ENCODE measurements at places on chromosomes 16 and 17. TPM values are rescaled to one million over a fixed set of nuclear protein-coding genes. Genes with fewer than 3 reads are reported as not detected.

- DNase-seq, result no peak
These were observed 2.2 kb downstream of the KRTAP4-12 start for GRCh38 chr17:41121742-41122141.

- DNase-seq, result no peak
These were observed 84.8 kb upstream of the TNRC6C start for GRCh38 chr17:77873500-77874302.

The KRTAP3-3 gene
- total RNA-seq, result not detected

The MEIOC gene
- total RNA-seq, result not detected

The CTRB1 gene
- total RNA-seq, result not detected

DNA sequence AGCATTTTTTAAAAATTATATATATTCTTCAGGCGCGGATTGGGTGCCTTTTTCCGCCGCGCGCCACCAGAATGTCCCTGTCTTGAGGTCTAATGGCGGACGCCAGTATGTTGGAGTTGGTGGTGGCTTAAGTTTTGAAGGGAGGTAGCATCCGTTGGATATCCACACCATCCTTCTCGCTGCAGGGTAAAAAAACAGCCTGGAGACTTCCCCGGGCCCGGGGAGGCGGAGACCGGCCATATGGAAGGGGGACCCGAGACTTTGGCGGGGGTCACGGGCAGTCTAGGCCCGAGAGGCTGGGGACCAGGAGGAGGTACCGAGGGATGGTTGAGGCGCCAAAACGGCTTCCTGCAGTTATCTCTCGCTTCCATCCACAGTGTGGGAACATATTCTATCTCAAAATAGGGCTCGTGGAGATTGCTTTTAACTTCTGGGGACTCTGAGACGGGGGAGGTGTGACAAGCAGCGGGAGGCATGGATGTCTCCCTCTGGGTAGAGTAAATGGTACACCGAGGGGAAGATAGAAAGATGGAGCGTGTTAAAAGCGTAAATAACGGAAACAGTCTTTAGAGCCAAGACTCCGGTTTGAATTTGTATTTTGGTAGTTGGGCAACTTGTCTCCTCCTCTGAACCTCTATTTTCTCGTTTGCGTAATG is at the start of gene SF3B3:
Gene SF3B3, plus strand, starts transcription at position 74 of the 656 bp plus-strand sequence. CDS start 2,841 bp downstream, outside the sequence.
- DNase-seq, result no peak

GRCh38 chr17:21280081-21280518 is 4.4 kb upstream of the MAP2K3 start:
- peak; percentile 93 for DNase-seq

The ANKFN1 gene
- total RNA-seq, result 1.7 TPM

GRCh38 chr17:43733956-43734355 is 24.6 kb downstream of the SOST start:
- DNase-seq, result no peak

DNA sequence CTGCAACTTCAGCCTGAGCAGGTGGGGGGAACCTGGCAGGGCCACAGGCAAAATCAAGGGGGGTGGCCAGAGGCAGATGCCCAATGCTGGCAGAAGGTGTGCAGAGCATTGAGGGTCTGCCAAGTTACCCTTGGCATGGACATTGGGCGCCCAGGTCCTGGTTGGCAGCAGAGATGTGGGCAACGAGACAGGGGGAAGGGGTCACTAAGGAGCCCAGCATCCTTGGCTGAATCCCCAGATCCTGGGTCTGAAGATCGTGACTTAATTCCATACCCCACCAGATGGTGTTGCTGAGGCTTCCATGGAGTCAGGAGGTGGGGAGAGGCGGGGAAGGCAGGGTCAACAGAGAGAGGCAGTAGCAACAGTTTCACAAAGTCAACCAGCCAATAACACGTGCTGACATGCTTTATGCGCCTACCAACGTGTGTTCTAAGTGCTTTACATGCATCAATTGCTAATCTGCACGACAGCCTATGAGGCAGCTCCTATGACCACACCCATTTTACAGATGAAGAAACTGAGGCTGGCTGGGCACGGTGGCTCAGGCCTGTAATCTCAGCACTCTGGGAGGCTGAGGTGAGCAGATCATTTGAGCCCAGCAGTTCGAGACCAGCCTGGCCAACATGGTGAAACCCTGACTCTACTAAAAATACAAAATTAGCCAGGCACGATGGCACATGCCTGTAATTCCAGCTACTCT is 83.3 kb downstream of the GSG1L start:
- DNase-seq, result no peak

DNA sequence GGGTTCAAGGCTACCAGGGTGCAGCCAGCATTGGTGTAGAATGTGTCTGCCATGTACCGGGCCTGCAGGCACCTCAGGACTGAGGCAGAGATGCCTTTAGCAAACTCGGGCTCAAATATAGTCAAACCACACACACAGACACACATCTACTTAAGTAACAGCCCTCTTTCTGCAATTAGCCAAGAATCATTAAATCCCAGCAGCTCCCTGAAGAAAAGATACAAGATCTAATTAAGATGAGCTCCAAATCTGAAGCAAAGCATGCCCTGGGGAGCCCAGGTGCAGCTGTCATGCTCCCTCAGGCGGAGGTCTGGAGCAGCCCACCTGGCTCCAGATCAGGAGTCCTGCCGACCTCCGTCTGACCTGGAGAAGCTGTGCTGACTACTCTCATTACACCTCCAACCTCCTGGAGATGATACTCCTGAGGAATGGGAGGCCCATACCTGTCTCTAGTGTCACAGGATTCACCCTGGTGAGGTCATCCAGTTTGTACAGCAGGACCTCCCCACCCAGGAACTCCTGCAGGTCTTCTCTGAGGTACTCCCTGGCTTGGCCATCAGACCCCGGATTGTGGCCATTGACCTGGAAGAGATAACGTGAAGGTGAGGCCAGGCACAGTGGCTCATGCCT is 6.9 kb downstream of the MYO19 start:
- no peak for DNase-seq

DNA sequence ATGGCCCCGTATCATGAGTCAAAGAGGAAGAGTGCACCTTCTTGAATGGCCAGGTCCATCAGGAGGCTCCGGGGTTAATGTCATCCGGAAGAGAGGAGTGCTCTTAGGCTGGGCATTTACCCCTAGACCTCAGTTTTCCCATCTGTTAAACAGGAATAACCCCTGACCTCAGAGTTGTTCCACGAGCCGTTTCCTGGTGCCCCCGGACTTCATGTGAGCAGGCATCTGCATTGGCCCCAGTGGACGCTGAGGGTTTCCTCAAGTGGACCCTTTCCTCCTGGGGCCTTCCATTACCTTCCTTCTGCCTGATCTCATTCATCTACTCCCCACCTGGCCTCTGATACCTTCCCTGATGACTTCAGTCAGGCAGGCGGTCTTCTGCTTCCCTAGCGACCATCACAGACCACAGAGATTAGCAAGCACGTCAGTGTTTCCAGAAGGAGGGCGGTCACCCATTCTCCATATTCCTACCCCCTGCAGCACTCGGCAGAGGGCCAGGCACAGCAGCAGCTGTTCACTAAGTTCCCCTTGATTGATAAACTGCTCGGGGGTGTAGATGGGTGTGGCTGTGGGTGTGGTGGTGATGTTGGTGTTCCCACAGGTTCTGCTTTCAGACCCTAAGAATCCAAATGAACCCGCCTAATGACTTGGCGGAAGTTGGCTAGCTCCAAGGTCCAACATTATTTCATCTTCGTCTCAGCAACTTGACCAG is 346.6 kb upstream of the TNRC6C start:
- DNase-seq, result no peak

DNA sequence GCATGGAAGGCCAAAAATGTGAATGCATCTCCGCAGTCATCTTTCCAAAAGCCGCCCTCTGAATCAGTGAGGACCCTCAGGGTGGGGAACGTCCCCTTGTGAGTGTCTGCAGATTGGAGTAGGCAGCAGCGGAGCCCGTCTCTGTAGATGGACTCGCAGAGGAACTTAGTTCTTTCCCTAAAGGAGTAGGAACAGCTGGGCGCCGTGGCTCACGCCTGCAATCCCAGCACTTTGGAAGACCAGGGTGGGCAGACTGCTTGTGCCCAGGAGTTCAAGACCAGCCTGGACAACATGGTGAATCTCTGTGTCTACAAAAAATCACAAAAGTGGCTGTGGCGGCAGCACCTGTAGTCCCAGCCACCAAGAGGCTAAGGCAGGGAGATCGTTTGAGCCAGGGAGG is 53.7 kb downstream of the WDR45B start:
- no peak for DNase-seq
